ENCODE measurements at places on chromosomes 2 and 18.

GRCh38 chr2:74037379-74037860, 52.7 kb downstream of the TET3 start:
- peak; percentile 94 for DNase-seq

- DNase-seq, result no peak
These were observed 685.1 kb downstream of the NRXN1 start for GRCh38 chr2:50346629-50347357.

DNA sequence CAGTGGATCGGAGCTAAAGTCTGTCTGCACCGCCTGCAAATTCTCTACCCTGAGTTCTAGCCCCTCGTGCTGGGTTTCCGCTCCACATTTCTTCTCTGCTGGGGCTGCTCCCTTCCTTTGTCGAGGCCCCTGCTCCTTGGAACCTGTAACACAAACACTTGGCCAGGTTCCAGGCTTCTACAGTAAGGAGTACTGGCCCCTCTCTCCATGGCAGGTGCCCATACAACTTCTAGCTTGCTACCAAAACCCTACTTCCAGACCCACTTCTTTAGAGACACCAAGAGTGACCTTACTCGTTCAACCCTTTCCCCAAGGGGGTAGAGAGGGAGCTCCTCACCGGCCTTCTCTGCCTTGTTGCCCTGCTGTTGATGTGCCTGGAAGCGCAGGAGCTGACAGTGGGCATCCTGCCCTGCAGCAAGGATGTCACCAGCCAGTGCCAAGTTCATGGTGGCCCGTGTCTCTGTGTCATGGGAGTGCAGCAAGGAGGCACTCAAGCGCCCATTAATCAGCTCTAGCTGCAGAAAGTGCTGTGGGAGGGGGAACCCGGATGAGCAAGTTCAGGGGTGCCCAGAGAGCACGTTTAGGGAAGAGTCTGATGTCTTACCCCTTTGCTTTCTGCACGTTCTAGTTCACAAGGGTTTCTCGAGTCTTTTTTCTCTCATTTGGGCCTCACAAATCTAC, 1.1 kb downstream of the PREB start:
- no peak for DNase-seq

GRCh38 chr18:50850307-50851065, 28.4 kb upstream of the ME2 start:
- DNase-seq, result no peak

GRCh38 chr2:33018271-33018670, 71.5 kb downstream of the LTBP1 start:
- DNase-seq, result no peak

Data from Kasumi-1 (cell line).